HTR-8/SVneo (cell line): ENCODE measurements at places on chromosomes 6 and 20.

DNA sequence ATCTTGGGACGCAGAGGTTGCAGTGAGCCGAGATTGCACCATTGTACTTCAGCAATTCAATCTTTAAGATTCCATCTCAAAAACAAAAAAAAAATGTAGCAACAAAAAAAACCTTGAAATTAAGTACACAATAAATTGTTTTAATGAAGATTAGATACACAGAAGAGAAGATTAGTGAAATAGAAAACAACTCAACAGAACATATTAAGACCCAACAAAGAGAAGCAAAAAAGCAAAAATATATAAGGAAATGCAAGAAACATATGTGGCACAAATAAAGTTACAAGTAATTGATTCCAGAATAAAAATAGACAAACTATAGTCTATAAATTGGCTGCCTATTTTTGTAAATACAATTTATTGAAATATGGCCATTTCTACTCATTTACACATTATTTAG lies 445.2 kb downstream of the EPM2A start:
- no peak for DNase-seq

GRCh38 chr20:51026269-51026668 lies 3.4 kb upstream of the KCNG1 start:
- DNase-seq, result no peak

GRCh38 chr20:52682237-52682636 lies 289.9 kb upstream of the TSHZ2 start:
- no peak for DNase-seq

DNA sequence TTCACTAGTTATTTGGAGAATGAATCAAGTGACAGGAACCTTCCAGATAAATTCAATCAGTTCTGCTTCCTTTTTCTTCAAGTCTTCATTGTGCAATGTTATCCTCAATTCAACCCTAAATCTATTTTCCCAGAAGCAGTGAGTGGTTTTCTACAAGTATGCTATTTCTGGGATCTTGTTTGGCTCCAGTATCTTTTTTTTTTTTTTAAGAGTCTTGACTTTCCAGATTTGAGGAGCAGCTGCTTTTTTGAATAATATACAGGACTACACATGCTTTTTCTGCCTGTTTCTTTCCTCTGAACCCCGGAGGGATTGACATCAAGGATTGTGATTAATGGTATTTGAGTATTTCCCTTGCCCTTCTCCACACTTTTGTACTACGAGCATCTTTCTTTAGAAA lies 339.2 kb upstream of the JAG1 start:
- no peak for DNase-seq

GRCh38 chr20:36802326-36803222 lies 29.0 kb upstream of the DSN1 start:
- no peak for DNase-seq

GRCh38 chr20:61872371-61872900 lies 193.2 kb downstream of the TAF4 start:
- no peak for DNase-seq

GRCh38 chr6:41371992-41372831 lies 36.8 kb downstream of the NCR2 start:
- DNase-seq, result no peak

DNA sequence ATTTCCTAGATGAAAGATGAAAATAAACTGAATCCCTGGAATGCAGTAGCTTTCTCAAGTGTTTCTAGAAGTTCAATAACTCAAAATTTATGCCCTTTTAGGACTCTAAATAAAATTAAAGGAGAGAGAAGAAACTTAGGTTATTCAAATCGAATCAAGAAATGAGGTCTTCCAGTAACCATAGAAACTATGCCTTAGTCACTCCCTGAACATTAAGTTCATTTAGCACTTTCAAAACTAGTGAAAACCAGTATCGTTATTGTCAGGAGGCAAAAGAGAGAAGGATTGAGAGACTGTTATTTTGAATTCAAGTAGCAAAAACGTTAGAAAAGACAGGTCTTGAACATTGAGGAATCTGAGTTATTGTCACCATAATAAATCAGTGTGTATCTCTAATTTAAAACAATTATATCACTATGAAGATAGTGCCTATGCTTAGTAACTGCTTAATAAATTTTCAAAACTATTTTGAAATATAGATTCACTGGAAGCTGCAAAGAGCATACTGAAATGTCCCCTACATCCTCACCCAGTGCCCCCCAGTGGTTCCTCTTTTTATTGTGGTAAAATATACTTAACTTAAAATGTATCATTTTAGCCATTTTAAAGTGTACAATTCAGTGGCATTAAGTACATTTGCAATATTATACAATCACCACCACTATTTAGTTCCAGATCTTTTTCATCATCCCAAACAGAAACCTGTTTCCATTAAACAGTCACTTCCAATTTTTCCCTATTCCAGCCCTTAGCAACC lies 4.6 kb downstream of the RPP21 start:
- no peak for DNase-seq

DNA sequence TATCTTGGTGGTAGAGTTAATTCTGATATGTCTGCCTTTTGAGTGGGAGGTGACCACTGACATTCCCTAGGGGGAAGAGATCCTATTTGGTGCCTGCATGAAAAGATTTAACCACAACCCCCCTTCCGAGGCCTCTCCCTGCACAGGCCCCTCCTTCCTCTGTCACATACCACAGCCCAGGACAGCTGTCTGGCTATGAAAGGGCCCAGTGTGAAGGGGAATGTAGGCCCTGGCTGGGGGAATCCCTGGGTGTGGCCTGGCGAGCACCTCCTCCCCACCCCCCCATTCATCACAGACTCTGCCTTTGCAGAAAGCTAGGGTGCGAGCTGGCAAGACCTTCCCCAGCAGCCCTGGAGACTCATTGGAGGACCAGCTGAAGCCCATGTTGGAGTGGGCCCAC lies 27.4 kb upstream of the MAPRE1 start:
- peak; percentile 44 for DNase-seq

- peak; percentile 20 for DNase-seq
Measured at GRCh38 chr6:11538052-11538818, 686 bp downstream of the TMEM170B start.

DNA sequence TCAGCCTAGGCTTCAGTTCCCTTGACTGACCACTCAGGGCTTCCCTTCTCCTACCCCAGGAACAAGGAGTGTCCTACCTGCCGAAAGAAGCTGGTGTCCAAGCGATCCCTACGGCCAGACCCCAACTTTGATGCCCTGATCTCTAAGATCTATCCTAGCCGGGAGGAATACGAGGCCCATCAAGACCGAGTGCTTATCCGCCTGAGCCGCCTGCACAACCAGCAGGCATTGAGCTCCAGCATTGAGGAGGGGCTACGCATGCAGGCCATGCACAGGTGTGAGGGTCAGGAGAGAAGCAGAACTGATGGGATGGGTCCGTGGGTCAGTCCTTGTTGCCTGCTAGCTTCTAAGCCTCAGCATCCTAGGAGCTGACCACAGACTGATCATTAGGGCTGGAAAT lies 1.6 kb downstream of the RING1 start:
- DNase-seq, result no peak

GRCh38 chr6:68695838-68696237 lies 60.8 kb downstream of the ADGRB3 start:
- no peak for DNase-seq

GRCh38 chr20:4153251-4153650 lies 137.9 kb upstream of the RNF24 start:
- DNase-seq, result no peak

DNA sequence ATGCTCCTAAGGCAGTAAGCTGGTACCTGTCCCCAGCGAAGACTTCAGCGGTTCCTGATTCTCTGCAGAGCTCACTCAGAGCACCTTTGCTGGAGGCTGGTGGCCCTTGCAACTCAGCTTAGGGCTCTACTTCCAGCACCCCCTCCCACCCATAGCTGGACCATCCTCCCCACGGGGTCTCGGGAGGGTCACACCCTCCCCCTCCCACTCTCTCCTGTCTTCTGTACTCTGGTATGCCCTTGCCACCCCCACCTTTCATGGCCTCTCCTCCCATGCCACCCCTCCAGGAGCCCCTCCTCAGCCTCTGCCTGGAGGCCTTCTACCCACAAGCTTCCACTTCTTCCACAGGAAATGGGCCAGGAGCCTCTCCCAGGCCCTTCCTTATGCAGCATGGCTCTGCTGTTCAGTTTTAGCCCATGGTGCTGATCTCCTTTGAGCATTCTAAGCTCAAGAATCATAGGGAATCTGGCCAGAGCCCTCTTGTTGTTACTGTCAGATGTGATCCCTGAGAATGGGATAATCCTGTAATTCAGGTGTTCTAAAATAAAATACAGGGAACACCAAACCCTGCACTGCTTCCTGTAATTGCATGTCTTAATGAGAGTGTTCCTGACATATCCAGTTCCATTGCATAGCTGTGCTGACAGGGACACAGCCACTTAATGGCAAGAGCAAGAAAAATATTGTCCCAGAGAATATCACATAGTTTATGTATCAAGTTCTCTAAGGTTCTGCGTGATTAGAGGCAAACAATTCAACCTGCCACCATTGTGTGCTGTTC lies 142.1 kb downstream of the SYNDIG1 start:
- no peak for DNase-seq

DNA sequence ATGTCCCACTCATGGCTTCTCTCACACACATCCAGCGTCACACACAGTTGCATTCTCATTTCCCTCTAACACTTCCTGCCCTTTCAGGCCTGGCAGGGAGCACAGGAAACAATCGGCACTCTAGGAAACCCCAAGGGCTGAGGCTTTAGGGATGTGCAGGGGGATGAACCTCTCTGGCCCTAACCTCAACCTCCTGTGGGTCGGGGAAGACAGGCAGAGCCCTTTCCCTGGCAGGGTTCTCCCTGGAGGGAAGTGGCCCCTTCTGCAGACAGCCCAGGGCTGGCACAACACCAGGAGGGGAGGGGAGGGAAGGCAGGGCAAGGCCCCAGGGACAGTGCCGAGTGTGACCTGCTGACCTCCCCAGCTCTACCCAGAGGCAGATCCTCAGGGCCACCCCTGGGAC lies 2.7 kb downstream of the TEAD3 start:
- no peak for DNase-seq

GRCh38 chr6:154359161-154359574 lies 2.6 kb upstream of the IPCEF1 start:
- DNase-seq, result no peak

- DNase-seq, result no peak
Measured at GRCh38 chr6:25112322-25112773, 166.8 kb upstream of the CARMIL1 start.

- no peak for DNase-seq
Measured at GRCh38 chr6:157898169-157898568, 75.1 kb downstream of the SNX9 start.

GRCh38 chr20:57661746-57662455 lies 41.7 kb upstream of the ZBP1 start:
- DNase-seq, result no peak

- DNase-seq, result no peak
Measured at GRCh38 chr6:144544266-144544830, 259.2 kb downstream of the UTRN start.

GRCh38 chr20:9218531-9218961 lies 149.7 kb downstream of the PLCB4 start:
- DNase-seq, result peak; percentile 42

- DNase-seq, result no peak
Measured at GRCh38 chr6:113351173-113351834, 505.8 kb upstream of the MARCKS start.

DNA sequence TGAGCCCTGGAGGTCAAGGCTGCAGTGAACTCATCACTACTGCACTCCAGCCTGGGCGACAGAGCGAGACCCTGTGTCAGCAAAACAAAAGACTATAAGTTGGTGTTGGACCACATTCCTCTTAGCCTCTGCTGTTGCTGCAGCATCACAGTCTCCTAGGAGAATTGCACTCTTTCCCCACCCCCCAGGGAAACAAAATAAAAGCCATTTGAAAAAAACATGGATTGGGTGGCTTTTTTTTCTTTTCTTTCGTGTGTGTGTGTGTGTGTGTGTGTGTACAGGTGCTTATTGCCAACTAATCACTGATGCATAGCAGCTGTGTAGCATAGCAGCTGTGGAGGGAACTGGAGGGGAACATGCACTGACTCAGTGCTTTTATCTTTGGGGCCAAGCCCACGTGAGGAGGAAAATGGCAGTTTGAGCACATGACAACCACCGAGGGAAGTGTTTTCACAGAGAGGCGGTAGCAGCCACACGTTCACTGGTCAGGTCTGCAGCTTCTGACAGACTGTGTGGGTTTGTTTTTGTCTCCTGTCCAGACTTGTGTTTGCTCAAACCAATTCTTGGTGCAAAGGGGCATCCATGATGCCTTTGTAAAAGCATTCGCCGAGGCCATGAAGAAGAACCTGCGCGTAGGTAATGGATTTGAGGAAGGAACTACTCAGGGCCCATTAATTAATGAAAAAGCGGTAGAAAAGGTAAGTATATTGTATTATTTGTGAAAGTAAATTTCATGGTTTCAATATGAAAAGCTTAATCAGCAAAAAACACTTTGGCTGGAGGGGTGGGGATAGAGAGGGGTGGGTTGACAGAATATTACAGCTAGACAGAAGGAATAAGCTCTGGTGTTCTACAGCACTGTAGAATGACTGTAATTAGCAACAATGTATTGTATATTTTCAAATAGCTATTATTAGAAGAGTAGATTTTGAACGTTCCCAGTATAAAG lies 27.7 kb downstream of the ALDH5A1 start:
- DNase-seq, result no peak

GRCh38 chr6:44464527-44465310 lies 77.2 kb downstream of the CDC5L start:
- DNase-seq, result peak; percentile 80

- DNase-seq, result no peak
Measured at GRCh38 chr6:162845972-162846371, 118.2 kb downstream of the PACRG start.

DNA sequence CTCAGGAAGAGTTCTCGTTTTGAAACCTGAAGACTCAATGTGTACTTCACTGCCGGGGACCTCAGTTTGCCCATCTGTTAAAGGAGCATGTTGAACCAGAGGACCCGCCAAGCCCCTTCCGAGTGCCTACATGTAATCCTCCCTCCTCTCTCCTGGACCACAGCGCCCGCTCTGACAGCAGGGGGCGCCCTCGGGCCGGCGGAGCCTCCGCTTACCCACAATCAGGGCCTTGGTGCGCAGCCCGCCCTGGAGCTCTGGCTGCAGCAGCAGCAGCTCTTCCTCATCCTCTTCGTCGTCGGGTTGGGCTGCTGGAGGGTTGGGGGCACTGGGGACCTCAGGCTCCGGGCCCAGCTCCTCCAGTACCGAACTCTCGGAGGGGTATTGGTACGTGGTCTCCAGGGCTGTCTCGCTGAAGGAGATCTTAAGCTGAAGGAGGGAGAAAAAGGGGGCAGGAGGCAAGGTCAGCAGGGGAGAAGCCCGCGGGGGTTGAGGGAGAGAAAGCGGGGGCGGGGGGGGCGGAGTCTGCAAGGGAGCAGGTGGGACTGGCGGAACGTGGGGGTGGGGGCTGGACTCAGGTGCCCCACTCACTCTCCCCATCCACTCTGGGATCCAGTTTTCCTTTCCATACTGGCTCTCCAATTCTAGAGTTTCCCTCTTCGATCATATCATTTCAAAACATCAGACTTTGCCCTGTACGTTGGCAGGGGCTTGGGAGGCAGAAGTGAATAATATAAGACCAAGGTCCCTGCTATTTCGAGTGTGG lies 6.3 kb upstream of the DHX16 start:
- DNase-seq, result peak; percentile 71
